T-helper 17 cell (primary cell): ENCODE measurements at places on chromosomes 12 and 14. TPM values are rescaled to one million over a fixed set of nuclear protein-coding genes. Genes with fewer than 3 reads are reported as not detected.

SAMD15 gene
- 0.32 TPM for total RNA-seq

POTEM gene
- not detected for total RNA-seq

FZD10 gene
- not detected for total RNA-seq

PPP2R5C gene
- total RNA-seq, result 516 TPM

CLEC1B gene
- 0.94 TPM for total RNA-seq

EGLN3 gene
- 16.9 TPM for total RNA-seq

- DNase-seq, result no peak
Measured at GRCh38 chr14:50697659-50698290, 29.7 kb upstream of the SAV1 start.

DNA sequence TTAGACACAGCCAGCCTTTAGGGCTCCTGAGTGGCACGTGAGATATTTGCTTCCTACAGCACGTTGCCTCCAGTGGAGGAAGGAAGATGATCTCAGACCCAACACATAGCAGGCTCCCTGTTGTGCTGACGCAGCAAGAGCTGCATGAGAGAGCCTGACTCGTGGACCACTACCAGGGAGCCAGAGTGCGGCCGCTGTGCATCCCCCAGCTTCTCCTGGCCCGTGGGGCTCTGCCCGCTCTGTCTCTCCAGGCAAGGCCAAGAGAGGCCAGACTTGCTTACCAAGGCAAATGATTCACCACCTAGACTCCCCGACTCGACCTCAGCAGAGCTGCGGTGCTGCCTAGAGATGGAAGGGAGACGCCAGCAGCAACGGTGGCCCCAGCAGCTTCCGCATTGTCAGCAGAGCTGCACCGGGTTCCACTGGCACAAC is 37.5 kb downstream of the MAP3K9 start:
- DNase-seq, result no peak

DNA sequence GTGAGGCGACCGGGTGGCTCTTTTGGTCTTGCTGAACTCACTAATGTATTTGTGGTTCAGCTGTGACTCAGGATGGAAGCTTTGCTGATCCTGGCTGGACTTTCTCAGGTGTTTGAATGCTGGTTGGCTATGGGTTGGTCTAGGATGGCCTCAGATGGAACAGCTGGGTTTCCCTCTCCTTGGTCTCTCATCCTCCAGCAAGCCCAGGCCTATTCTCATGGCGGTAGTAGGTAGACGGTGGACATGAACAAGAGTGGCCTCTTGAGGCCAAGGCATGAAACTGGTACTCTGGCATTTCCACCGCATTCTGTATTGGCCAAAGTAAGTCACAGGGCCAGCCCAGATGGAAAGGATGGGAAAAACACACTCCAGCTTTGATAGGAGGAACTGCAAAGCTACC is 11.8 kb upstream of the POLR3B start:
- DNase-seq, result no peak

DNA sequence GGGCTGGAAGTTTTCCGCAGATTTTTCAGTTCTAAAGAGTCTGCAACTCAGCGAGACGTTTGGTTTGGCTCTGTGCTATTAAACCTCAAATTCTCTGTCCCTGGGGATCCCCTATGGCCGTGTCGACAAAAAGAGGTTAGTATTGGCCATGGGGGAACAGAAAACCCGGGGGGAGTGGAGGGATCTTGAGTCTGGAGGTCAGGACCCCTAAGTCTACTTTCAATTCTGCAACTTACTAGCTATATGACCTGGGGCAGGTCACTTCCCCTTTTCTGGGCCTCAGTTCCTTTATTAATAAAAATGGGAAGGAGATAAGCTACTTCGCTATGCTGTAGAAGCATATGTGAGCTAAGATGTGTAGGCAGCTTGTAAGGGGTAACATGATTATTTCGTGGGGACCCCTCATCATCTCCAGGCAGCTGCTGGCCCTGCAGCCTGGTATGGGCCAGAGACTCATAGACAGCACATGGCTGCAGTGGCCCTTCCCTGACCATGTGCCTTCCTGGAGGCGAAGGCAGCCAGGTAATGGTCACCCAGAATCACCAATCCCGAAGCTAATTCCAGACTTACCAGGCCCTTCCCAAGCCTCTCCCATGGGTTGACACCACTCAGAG is 8.6 kb downstream of the ASB2 start:
- DNase-seq, result no peak

DNA sequence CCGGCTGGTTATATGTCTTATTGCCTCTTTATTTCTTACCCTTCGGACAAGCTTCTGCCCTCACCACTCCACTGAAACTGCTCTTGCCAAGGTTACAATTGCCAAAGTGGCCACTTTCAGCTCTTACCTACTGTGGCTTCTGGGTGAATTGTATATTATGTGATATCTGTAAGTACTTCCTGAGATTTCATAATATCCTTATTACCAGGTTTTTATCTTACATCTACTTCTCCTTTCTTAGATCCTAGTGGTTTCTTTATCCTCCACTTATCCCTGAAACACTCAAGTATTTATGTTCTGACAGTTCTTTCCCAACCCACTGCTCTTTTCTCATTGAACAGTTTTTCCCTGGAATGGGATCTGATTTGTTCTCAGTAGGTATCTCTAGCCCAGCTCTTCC is 10.5 kb downstream of the CELA1 start:
- no peak for DNase-seq

GRCh38 chr12:106234449-106234848 is 13.4 kb downstream of the CKAP4 start:
- no peak for DNase-seq

DNA sequence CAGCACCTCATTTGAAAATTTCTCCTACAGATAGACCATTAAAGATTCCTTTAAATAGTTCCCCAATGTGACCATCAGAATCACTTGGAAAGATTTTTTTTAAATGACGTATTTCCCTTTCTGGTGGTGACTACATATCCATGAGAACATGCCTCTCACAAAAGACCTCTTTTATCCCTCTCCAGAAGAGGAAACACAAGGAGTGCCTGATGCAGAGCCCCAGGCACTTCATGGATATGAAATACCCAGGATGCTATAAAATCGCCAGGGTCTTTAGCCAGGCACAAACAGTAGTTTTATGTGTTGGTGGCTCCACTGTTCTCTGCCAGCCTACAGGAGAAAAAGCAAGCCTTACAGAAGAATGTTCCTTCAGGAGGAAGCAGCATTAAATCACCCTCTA is 97.1 kb downstream of the ETNK1 start:
- DNase-seq, result no peak

DNA sequence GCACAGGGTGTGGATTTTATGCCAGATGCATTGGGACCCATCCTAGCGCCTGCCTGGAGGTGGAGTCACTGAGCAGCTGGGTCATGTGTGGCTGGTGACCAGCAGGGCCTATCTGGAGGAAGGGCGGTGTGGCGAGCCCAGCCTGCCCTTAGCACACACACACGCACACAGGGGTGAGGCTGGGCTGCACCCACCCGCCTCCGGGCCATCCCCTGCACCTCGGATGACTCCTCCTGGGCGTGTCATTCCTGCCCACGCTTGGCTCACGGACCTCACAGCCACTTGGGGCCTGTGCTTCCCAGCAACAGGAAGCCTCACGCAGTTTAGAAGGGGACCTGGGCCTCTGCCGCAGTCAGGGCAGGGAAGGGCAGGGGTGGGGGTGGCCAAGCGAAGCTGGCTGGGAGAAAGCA is 36.2 kb upstream of the FZD10 start:
- DNase-seq, result no peak

DNA sequence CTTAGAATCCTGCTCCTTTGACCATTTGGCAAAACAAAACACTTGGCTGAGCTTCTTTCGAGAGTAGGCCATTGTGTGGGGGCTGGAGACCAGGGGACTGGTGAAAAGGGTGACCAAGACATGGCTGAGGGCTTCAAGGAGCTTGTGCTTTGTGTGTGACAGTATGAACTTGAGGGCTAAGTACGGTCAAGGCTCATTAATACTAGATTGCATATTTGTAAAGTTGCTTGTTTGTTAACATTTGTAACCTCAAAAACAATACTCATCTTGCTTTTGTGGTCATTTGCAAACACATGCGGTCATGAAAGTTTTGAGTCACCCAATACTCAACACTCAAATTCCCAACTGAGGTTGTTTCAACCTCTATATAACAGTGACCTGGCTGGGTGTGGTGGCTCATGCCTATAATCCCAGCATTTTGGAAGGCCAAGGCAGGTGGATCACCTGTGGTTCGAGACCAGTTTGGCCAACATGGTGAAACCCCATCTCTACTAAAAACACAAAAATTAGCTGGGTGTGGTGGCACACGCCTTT is 42.5 kb downstream of the ZFYVE26 start:
- no peak for DNase-seq

DNA sequence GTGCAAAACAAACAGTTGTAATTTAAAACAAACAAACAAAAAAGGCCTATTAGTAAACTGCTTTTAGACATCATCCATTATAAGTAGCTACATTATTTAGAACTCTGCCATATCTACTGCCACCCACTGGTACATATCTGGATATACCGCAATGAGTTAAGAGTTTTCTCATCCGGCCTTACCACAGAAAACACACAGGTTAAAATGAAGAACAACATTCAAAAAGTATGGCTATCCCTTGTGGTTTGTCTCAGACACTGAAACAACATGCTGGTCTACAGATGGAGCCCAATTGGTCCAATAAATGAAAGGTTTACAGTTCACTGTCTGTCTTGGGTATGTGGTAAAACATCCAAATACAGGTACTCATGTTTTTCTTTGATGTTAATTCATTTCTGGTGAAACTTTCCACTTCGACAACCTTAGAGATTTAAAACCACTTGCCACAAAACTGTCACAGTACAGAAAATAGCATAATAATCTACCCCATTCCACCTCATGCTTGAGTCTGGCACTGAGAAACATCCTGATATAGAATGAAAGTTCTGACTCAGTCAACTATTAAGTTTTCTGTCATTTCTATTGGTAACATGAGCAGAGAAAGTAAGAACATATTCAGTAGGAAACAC is 354.3 kb downstream of the CEP128 start:
- DNase-seq, result no peak

DNA sequence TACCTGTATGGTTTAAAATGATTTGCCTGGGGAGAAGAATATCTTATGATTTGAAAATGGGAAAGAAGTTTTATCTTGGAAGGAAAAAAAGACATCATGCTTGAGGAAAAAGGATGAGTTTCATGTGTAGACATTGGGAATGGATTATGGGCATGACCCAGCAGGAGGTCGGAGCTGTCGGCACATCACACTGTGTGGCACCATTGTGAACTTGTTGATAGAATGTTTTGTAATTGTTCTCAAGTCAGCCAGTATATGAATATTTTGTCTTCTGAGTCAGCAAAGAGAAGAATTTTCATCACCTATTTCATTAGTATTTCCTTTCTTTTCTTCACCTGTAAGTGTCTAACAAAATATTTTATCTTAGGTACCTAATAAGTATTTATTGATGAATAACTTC is 60.0 kb upstream of the HMGA2 start:
- no peak for DNase-seq

GRCh38 chr12:60266381-60266852 is 670.6 kb downstream of the SLC16A7 start:
- no peak for DNase-seq

DNA sequence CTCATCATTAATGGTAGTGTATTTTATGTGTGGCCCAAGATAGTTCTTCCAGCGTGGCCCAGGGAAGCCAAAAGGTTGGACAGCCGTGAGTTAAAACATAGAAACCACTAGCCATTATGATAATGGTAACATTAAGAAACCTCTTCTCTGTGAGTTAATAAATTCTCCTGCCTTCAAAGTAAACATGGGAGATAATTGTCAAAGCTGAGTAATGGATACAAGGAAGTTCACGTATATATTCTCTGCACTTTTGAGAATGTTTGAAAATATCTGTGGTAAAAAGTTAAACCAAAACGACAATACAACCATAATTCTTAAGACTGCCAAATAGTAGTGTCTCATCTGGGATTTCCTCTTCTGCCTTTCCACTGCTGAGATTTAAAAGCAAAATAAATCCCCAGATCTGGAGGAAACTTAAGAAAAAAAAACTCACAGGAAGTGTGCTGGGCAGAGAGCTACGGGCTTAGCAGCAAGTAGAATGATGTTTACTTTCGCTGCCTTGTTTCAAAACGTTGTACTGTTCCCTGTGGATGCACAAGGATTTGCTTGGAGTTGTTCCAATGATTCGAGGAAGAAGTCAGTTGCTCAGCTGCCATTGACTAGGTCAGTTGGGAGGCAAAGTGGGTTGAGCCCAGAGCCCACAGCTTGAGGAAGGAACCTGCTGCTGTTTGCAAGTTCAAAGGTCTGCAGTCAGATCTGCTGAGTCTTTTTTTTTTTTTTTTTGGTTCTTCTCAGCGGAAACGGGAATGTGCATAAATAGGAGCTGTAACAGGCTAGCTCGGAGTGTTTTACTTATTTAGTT is 1.7 kb downstream of the TPCN1 start:
- no peak for DNase-seq

GRCh38 chr12:131196220-131196619 is 242.5 kb downstream of the ADGRD1 start:
- no peak for DNase-seq
